Upper lobe of left lung (tissue), 6 donors: ENCODE measurements at places on chromosomes 5 and 9. TPM values are rescaled to one million over a fixed set of nuclear protein-coding genes. Genes with fewer than 3 reads are reported as not detected.
A peak's percentile ranks its signal among the peaks of the same experiment; 100 is the strongest.

DENND4C gene
- total RNA-seq: 103 TPM

GABBR2 gene
- total RNA-seq: 0.81 TPM

CCNI2 gene
- 0.84 TPM for total RNA-seq

CD72 gene
- total RNA-seq: 44.0 TPM

ACSL6 gene
- total RNA-seq: 0.74 TPM

TMOD1 gene
- total RNA-seq: 12.6 TPM

DDX41 gene
- 82.0 TPM for total RNA-seq

TNFSF15 gene
- total RNA-seq: 11.0 TPM

NUTM2F gene
- not detected for total RNA-seq

GRCh38 chr9:114278881-114279570 lies 43.9 kb upstream of the ORM1 start:
- no peak overlapping the region for H3K4me3 ChIP-seq
- no peaks in the 10 kb centered on the region for H3K27me3 ChIP-seq
- H3K4me1 ChIP-seq: no peaks in the 10 kb centered on the region
- H3K36me3 ChIP-seq: no peaks in the 10 kb centered on the region
- H3K27ac ChIP-seq: no peak overlapping the region

DNA sequence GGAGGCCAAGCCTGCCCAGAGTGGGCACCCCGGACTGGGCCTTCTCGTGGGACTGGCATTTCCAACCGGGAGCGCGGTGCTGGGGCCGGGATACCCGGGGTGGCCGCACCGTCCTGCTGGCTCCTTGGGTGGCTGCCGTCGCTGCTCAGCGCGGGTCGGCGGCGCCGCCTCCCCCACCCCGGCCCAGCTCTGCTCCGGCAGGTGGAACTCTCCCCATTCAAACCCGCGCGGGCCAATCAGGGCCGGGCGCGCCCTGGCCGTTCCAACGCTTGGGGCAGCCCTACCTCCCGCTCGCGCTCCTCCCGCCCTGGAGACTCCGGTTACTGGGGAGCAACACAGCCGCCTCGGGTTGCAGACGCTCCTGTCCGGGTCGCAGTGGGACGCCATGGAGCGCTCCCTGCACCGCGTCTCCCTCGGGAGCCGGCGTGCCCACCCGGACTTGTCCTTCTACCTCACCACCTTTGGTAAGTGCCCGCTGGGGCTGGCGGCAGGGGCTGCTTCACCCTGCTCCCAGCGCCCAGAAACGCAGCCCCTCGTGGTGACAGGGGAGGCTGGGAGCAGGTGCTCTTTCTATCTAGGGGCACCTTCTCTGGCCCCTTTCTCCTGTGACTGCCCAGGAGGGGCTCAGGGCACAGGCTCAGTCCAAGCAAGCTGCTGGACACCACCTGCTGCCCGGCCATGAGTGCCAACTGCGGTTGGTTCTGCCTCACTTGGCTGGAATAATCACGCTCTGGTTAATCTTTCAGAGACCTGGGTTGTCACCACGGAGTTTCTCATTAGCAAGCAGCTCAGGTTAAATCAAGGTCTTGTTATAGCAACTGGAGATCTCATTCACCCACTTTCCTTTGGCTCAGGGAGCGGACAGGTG lies at the start of gene RGS3:
Gene RGS3 (plus strand): TSS at position 310 of the 868 bp plus-strand sequence. CDS start 76 bp downstream, at position 386.
- H3K27me3 ChIP-seq: no peaks in the 10 kb centered on the region
- H3K27ac ChIP-seq: no peak within 1 kb of the TSS
- H3K36me3 ChIP-seq: no peaks in the 10 kb centered on the region
- no peaks in the 10 kb centered on the region for H3K4me1 ChIP-seq
- peak within 1 kb of the TSS; percentile 8 for H3K4me3 ChIP-seq
- peak; percentile 92 for DNase-seq

- no peaks in the 10 kb centered on the region for H3K36me3 ChIP-seq
- no peak overlapping the region for H3K27ac ChIP-seq
- H3K4me3 ChIP-seq: no peak overlapping the region
These were observed 94.5 kb downstream of the TTLL11 start for GRCh38 chr9:121998513-121999049.

DNA sequence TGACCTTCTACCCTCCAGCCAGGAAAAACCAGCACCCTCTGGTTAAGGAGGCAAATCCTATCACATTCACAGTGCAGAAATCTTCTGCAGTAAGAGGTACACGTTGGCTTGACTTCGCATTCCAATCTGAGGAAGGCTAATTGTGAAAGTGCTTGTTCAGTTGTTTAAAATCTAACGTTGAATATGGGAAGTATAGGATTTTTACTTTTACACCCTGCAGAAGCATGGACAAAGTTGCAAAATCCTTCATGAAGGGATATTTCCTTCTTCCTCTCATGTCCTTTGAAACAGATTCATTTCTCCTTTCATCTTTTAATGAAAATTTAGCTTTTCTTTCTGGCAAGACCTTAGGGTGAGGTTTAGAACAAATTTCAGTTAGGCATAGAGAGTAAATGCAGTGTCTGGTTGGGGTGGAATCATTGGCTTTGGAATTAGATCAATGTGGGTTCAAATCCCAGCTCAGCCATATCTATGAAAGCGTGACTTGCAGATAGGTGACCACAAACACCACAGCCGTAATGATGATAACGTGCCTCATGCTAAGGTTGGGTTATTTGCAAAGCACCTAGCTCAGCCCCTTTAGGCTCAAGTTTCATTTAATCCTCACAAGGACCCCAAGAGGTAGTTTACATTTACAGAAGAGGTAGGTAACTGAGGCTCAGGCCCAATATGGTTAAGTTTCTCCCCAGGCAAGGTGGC lies 42.2 kb upstream of the C5orf58 start:
- DNase-seq: no peak
- no peaks in the 10 kb centered on the region for H3K27me3 ChIP-seq
- no peak overlapping the region for H3K4me3 ChIP-seq
- no peak overlapping the region for H3K27ac ChIP-seq

DNA sequence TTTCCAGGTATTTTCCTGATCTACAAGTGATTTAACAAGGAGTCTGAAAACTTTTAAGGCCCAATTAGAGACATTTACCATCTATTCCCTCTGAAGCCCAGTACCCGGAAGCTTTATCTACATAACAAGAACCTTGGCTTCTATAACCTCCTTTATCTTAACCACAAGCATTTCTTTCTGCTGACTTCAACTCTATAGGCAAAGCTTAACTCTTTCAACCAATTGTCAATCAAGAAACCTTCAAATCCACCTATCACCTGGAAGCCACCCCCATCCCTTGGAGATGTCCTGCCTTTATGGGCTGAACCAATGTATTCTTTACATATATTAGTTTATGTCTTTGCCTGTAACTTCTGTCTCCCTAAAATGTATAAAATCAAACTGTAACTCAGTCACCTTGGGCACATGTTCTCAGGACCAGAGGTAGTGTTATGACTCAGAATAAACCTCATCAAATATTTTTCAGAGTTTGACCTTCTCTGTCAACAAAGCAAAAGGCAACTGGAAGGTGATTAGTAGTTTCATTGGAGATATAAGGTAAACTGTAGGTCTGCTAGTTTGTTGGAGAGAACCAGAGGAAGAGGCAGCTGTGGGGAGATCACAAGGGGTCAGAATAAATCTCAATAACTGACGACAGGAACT lies 13.0 kb upstream of the RIMOC1 start:
- H3K4me1 ChIP-seq: no peaks in the 10 kb centered on the region
- no peak overlapping the region for H3K27ac ChIP-seq
- H3K4me3 ChIP-seq: no peak overlapping the region
- no peak for DNase-seq
- H3K36me3 ChIP-seq: no peaks in the 10 kb centered on the region
- H3K27me3 ChIP-seq: no peaks in the 10 kb centered on the region

- H3K27ac ChIP-seq: no peak overlapping the region
- H3K4me3 ChIP-seq: no peak overlapping the region
- H3K4me1 ChIP-seq: no peaks in the 10 kb centered on the region
- H3K36me3 ChIP-seq: no peaks in the 10 kb centered on the region
- DNase-seq: no peak
- H3K27me3 ChIP-seq: no peaks in the 10 kb centered on the region
These were observed 49.6 kb downstream of the ANKDD1B start for GRCh38 chr5:75660678-75661465.

DNA sequence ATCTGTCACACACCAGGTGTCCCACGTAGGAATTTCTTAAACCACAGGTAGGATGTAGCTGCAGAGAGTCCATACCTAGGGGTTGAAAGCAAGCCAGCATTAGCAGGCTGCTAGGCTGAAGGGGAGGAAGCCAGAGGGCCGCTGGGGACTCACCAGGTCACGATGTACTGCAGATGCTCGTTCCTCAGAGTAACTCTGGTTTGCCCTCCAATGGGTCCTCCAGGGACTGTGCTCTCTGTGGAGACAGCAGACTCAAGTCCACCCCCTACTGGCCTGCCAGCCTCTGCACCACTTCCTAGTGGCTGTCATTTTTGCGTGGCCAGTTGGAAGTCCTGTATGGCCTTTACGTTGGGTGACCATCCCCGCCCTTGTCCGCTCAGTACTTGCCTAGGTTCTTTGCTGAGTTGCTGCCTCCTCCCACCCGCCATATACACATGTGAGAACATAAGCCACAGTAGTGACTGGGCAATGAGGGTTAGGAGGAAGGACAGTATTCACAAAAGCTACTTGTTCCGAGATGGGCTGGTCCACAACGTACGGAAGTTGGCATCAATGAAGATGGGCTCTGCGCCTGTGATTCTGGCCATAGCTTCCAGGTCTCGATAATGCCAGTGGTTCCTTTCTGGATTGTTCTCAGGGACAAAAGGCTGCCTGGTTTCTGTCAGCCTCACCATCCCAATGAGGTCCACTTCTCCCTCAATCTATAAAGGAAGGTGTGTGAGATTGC lies 4.1 kb downstream of the RPL7A start:
- H3K27ac ChIP-seq: no peak overlapping the region
- DNase-seq: no peak
- no peak overlapping the region for H3K4me3 ChIP-seq
- H3K4me1 ChIP-seq: peaks cover 48% of the 10 kb centered on the region
- peaks cover 31% of the 10 kb centered on the region for H3K36me3 ChIP-seq
- no peaks in the 10 kb centered on the region for H3K27me3 ChIP-seq

- no peaks in the 10 kb centered on the region for H3K36me3 ChIP-seq
- H3K4me1 ChIP-seq: no peaks in the 10 kb centered on the region
- H3K4me3 ChIP-seq: no peak overlapping the region
- no peak for DNase-seq
- H3K27me3 ChIP-seq: no peaks in the 10 kb centered on the region
- H3K27ac ChIP-seq: no peak overlapping the region
These were observed 92.8 kb downstream of the ADCY2 start for GRCh38 chr5:7488734-7489133.

GRCh38 chr5:150172556-150172955 lies 6.0 kb downstream of the CDX1 start:
- H3K4me1 ChIP-seq: no peaks in the 10 kb centered on the region
- DNase-seq: no peak
- H3K36me3 ChIP-seq: no peaks in the 10 kb centered on the region
- H3K27ac ChIP-seq: no peak overlapping the region

GRCh38 chr9:133261103-133261752 lies 13.8 kb downstream of the ABO start:
- H3K36me3 ChIP-seq: no peaks in the 10 kb centered on the region
- no peaks in the 10 kb centered on the region for H3K27me3 ChIP-seq
- H3K27ac ChIP-seq: no peak overlapping the region
- H3K4me3 ChIP-seq: no peak overlapping the region

DNA sequence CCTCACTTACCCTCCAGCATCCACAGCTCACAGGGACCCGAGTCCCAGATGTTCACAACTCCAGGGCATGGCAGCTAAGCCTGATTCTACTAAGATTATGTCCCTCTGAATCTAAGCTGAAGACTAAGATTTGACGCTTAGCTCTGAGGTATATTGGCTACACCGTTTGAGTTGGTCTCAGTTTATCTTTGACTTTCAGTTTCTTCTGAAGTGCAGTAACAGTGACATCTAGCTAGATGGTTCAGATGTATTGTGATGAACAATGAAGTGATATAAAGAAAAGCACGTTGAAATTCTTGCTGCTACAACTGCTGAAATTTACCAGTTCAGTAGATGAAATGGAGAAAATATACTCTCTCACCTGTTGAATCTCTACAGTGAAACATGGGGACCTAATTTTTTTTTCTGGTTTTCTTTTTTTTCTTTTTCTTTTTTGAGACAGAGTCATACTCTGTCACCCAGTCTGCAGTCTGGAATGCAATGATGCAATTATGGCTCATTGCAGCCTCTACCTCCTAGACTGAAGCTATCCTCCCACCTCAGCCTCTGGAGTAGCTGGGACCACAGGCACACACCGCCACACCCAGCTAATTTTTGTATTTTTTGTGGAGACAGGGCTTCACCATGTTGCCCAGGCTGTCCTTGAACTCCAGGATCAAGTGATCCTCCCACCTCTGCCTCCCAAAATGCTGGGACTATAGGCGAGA lies 15.7 kb downstream of the RFK start:
- H3K27ac ChIP-seq: no peak overlapping the region
- DNase-seq: no peak
- no peak overlapping the region for H3K4me3 ChIP-seq

- H3K4me3 ChIP-seq: no peak overlapping the region
- H3K36me3 ChIP-seq: no peaks in the 10 kb centered on the region
- no peaks in the 10 kb centered on the region for H3K27me3 ChIP-seq
- no peak overlapping the region for H3K27ac ChIP-seq
These were observed 5.2 kb upstream of the HINT2 start for GRCh38 chr9:35820076-35820475.

GRCh38 chr5:65440456-65440855 lies 41.3 kb downstream of the ADAMTS6 start:
- no peak for DNase-seq
- no peak overlapping the region for H3K4me3 ChIP-seq
- no peak overlapping the region for H3K27ac ChIP-seq
- H3K4me1 ChIP-seq: no peaks in the 10 kb centered on the region
